ENCODE measurements at places on chromosomes 12 and 14.
A peak's percentile ranks its signal among the peaks of the same experiment; 100 is the strongest.

DNA sequence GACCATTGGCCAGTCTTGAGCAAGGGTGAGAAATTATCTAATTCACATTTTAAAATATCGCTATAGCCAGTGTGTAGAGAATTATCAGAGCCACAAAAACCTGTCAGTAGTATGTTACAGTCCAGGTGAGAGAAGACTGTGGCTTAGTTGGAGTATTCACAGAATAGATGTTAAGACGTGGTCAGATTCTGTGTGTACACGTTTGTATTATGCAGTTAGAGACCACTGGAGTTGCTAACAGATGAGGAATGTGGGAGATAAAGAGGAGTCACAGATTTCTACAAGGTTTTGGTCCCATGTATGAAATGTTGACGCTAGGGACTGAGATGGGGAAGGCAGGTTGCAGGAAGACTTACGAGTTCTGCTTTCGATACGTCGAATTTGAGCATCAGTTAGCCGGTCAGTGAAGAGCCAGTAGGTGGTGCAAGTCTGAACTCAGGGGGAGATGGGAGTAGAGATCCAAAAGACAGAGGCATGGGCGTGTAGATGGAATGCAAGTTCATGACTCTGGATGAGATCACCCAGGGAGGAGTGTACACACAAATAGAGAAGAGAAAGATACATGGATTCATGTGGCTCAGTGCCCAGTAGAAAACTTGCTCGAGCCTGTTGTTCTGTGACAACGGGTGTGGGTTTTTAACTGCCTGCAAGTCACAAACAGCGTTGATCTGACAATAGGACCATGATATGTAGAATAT lies 114.8 kb upstream of the FLRT2 start:
- peak; percentile 99 for DNase-seq

DNA sequence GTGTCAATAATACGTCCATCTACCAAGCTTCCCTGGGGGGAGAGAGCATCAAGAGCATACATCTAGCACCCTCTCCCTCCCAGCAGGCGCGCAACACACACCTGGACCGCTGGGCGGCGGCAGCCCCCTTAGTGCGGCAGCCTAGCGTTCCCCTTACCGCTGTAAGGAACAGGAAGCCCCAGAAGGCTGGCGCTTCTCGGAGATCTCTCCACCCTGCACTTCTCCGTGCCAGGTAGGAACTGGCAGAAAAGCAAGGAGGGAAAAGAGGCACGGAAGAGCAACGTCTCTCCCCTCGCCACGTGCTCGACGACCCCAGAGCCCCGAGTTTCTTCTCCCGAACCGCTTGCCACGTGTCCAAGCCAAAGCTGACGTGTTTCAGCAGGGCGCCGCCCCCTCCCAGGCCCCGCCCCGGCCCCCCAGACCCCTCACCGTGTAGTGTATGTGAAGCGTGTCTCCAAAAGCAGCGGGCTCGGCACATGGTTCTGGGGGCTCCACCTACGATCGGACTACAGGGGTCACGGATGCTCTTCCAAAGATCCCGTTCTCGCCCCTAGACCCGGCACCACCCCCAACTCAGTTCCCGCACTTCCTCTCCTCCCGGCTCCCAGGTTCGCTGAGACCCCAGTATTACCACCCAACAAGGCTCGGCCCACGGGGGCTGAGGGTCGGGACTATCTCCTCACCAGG lies 532 bp downstream of the FKBP11 start:
- DNase-seq, result peak; percentile 38

DNA sequence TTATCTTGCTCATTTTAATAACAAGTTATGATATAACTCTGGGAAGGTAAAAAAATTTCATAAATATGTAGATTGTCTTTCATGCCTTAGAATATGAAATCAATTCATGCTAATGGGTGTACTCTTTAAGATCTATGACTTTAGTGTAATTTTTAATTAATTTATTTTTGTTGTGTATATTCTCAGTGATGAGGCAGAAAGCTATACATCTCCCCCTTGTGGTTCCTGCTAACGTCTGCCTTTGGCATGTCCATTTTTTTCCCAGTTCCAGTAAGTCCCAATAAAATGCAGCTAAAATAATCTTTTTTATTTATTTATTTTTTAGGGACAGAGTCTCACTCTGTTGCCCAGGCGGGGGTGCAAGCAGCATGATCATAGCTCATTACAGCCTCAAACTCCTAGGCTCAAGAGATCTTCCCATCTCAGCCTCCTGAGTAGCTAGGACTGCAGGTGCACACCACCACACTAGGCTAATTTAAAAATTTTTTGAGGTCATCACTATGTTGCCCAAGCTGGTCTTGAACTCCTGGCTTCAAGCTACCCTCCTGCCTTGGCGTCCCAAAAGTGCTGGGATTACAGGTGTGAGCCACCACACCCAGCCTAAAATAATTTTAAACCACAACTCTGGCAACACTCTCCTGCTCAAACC lies 3.3 kb upstream of the CHURC1 start:
- DNase-seq, result peak; percentile 50

DNA sequence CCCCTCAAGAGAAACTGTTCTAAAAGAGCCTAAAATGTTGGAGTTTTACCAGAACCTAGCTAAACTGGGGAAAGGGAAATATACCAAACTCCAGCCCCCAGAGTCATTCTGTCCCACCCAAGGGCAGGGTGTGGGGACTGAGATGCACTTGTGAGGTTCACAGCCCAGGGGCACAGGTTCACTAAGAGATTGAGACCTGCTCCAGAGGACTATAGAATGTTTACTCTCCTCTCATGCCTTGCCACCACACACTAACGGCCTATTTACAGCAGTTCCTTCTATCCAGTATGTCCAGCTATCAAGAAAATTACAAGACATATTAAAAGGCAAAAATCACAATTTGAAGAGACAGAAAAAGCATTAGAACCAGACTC lies 60.6 kb upstream of the PARP11 start:
- no peak for DNase-seq

DNA sequence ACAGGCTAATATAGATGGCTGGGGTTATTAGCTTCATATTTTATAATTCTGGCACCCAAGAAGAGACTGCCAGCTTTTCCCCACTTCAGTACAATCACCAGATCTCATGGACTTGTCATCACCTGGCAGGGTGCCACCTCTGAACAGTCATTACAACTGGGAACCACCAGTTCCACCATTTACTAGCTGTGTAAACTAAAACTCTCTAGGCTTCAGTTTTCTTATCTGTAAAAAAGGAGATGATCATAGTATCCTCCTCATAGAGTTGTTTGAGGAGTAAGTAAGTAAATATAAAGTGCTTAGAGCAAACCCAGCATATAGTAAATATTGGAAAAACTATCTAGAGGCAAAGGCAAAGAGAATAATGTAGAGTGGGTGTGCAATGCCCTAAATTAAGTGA lies 19.3 kb downstream of the CPNE8 start:
- DNase-seq, result peak; percentile 91

GRCh38 chr12:132003846-132004245 lies 54.1 kb downstream of the EP400 start:
- peak; percentile 32 for DNase-seq

GRCh38 chr14:104774453-104775072 lies 21.0 kb downstream of the AKT1 start:
- no peak for DNase-seq

DNA sequence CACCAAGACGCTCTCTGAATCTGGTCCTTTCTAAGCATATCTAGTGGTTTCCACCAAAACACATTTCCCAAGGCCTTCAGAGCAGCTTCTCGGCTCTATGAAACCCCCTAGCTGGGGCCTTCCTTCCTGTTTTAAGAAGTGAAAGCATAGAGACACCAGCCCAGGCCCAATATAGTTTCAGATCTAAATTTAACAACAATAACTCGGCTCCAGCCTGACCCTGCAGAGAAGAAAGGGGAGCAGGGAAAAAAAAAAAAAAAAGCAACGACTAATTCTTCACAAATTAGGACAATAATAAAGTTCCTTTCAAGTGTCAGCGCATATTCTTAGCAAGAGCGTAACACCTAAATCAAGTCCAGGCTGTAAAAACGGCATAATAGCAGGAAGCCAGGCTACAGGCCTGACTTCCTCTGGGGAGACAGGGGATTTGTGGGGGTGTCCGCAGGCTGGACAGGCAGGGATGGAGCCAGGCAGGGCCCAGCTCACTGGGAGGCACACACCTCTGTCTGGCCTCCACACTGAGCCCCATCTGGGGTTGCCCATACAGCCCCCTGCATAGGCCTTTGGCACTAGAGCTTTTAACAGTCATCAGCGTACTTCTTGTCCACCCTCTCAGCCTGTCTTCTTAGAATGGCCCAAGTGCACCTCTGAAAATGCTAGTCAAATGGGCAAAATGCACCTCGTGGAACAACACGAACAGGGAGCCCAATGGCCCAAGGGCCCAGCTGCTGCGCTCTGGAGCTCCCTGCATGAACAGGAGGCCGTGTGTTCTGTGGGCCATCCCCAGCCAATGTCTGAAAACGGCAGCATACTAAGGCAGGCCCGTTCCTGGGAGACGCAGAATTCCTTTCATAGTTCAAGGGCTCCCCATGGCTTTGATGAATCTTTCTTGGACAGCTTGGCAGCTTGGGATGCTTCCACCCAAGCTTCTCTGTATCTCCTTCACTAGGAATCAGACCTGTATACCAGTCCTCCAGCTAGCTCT lies 772.9 kb downstream of the MED13L start:
- no peak for DNase-seq

GRCh38 chr12:118059341-118060191 lies 1.4 kb downstream of the WSB2 start:
- peak; percentile 49 for DNase-seq

DNA sequence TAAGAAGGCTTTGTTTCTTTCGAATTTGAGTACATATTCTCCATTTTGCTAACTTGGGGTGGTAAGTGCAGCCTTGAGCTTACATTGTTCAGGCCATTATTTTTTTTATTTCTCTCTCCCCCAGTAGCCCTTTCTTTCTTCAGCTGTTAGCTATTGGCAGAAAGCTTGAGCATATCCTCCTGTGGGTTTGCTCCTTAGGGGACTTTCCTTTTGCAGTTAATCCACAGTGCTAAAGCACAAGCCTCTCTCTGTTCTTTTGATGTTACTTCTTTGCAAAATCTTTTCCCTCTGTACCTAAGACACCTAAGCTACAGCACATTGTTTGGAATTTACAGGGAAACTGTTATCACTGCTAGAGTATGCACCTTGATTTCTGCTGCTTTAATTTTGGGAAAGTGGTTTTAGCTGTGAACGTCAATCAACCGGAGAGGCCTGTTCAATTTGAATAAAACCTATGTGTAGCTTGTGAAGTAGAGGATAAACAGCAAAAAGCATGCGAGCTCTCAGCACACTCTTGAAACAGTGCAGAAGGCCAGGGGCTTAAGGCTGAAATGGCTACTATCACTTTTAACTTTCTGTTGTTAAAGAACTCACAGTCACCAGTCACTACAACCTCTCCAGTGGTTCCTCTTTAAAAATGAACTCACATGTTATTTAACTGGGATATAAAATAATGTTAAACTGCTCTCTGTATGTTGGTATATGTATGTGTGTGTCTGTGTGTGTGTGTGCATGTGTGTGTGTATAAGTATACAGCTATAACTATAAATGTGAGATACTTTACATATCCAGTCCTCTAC lies 139.2 kb downstream of the PDZRN4 start:
- DNase-seq, result no peak

GRCh38 chr12:89040146-89040964 lies 311.9 kb downstream of the DUSP6 start:
- DNase-seq, result no peak

DNA sequence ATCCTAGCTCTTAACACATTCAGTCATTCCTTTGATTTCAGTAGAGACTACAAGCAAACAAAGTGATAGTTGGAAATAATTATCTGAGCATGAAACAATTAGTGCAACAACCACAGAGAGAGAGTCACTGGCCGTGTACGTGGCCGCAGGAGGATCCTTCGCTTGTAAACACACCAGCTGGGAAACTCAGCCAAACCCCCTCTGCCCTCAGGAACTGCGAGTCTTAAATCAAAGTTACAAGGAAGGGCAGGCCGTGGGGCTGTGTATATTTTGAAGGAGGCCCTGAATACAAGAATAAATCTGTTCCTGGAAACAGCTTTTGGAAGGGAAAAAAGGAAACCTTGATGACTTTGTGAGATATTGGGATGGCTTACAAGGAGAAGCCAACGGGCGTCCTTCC lies 164.5 kb downstream of the ANO2 start:
- no peak for DNase-seq

DNA sequence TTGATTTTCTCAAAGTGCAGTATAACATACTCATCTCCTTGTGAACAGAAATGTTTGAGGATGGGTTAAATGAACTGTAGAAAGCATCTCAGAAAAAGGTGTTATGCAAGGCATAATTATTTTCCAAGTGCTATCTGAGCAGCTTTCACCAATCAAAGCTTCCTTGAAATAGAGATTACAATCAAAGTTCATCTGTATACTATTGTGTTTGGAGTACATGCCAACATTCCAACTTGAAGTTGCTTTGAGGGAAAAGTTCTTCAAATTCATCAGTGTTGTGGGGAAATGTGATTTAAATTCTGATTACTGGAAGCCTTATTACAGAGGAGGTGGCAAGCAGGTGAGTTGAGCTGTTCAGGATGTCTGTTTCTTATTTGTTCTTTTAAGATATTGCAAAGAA lies 68.2 kb downstream of the TMTC2 start:
- DNase-seq, result no peak

DNA sequence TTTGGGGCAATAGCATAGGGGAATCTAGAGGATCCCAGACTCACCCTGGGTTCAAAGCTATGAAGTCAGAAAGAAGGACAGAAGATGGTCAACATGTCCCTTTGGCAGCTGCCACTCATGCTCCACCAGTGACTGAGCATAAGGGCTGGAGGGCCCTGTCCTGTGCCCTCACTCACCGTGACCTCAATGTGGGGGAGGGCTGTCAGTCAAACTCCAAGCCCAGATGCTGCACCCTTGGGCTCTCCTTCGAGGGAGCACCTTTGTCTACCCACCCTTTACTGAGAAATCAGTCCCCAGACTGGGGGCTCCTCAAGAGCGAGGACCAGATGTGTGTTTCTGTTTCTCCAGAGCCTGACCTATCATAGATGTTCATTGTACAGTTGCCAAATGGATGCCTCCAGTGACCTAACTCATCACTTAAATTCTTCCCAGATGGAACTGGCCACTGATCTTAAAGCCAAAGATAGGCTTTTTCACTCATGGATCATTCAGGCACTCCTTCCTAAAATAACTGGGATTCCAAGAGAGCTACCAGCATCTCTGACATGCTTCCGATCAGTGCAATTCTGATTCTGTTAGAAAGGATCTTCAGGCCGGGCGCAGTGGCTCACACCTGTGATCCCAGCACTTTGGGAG lies 27.2 kb upstream of the VSX2 start:
- DNase-seq, result peak; percentile 22

- DNase-seq, result peak; percentile 74
These were observed 20.3 kb downstream of the PRICKLE1 start for GRCh38 chr12:42568952-42569915.

DNA sequence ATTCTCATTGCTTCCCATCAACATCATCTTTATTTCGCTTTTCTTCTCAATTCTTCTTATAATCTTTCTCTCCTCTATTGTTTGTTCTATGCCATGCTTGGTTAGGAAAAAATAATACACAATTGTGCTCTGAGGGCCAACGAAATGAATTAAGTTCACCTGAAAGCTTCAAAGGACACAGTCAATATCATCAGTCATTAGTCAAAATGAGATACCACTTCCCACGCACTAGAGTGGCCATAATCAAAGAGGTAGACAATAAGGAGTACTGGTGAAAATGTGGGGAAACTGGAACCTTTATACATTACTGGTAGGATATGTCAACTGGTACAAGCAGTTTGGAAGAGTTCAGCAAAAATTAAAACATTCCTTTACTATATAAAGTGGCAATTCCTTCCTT lies 91.5 kb downstream of the TMTC1 start:
- DNase-seq, result no peak

- no peak for DNase-seq
These were observed 40.2 kb upstream of the DICER1 start for GRCh38 chr14:95197551-95197950.

- DNase-seq, result no peak
These were observed 27.8 kb downstream of the SLC6A12 start for GRCh38 chr12:186006-186625.

- peak; percentile 4 for DNase-seq
These were observed 165.5 kb downstream of the KIF21A start for GRCh38 chr12:39277416-39277815.
